Upper lobe of right lung (tissue), 1 donor: ENCODE measurements at places on chromosomes 7 and 10. TPM values are rescaled to one million over a fixed set of nuclear protein-coding genes. Genes with fewer than 3 reads are reported as not detected.

Gene COL28A1
- 0.61 TPM for total RNA-seq

DNA sequence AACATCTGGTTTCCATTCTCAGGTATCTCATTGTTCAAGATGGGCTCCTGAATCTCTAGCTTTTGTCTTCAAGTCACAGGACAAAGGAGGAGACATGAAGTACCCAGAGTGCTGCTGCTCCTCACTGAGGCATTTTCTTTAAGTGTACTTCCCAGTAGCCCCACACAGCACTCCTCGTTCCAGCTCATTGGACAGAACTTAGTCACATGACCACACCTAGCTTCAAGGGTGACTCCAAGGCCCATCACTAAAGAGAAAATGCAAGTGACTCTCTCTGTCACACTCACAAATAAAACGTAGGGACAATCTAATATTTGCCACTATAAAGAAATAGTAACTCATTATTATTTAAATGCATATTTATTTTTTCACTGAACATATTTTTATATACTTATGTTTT, 58.3 kb upstream of the NEUROD6 start:
- H3K4me1 ChIP-seq: no peaks in the 10 kb centered on the region
- H3K27ac ChIP-seq: no peak overlapping the region
- H3K4me3 ChIP-seq: no peak overlapping the region
- DNase-seq: no peak
- H3K27me3 ChIP-seq: no peaks in the 10 kb centered on the region

DNA sequence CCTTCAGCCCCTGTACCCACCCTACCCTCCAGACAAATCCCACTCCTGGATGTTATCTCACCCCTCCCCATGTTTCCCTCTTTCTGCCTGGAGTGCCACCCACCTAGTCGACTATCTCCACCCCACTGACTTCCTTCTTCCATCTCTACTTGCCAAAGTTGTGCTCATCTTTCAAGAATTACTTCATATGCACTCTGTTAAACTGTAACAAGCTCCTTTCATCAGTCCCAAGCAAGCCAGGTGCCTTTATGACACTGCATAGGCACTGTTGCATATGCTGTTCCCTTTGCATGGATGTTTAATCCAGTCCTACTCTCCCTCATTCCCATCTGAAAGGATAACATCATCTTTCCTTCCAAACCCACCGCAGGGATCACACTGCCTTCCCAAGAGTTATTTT, 8.9 kb upstream of the CDK1 start:
- H3K27ac ChIP-seq: no peak overlapping the region
- H3K4me3 ChIP-seq: no peak overlapping the region
- H3K4me1 ChIP-seq: no peaks in the 10 kb centered on the region
- H3K27me3 ChIP-seq: no peaks in the 10 kb centered on the region
- DNase-seq: no peak

DNA sequence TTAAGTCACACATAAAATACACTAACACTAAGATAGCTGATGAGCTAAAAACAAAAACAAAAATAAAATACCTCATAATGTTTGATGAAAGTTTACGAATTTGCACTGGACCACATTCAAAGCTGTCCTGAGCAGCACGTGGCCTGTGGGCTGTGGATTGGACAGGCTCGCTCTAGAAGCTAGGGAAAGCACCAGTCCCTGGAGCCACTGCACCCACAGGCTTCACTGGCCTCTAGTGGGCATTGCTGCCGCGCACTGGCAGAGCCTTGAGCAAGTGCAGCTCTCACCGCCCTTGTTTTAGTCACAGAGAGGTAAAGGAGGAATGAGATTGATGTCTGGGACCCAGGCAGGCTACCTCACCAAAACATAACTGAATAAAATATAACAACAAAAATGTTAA, 67.6 kb downstream of the PAX2 start:
- H3K27me3 ChIP-seq: peaks cover 71% of the 10 kb centered on the region
- no peak overlapping the region for H3K27ac ChIP-seq
- DNase-seq: peak; percentile 32
- H3K4me1 ChIP-seq: no peaks in the 10 kb centered on the region

DNA sequence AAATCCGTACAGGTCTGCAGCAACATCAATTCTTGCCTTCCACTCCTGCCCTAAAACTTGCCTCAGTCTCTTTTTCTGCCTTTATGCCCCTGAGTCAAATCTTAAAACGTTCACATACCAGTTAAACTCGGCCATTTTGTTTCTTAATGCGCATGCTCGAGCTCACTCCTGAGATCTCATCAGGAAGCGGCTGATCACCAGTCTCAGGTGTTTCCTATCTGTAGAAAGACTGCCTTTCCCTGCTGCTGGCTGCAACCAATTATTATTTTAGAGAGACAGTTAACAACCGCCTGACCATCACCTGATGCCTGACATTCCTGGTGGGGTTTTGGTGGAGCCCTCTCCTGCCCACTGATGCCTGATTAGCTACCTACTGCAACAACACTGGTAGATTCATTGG, 70.2 kb upstream of the TMEM140 start:
- H3K36me3 ChIP-seq: no peaks in the 10 kb centered on the region
- no peak overlapping the region for H3K27ac ChIP-seq
- no peaks in the 10 kb centered on the region for H3K27me3 ChIP-seq
- DNase-seq: no peak
- no peaks in the 10 kb centered on the region for H3K4me1 ChIP-seq

- H3K36me3 ChIP-seq: no peaks in the 10 kb centered on the region
- H3K4me3 ChIP-seq: no peak overlapping the region
- no peak for DNase-seq
- no peaks in the 10 kb centered on the region for H3K27me3 ChIP-seq
These were observed 69.5 kb upstream of the IL6 start for GRCh38 chr7:22657479-22657878.

DNA sequence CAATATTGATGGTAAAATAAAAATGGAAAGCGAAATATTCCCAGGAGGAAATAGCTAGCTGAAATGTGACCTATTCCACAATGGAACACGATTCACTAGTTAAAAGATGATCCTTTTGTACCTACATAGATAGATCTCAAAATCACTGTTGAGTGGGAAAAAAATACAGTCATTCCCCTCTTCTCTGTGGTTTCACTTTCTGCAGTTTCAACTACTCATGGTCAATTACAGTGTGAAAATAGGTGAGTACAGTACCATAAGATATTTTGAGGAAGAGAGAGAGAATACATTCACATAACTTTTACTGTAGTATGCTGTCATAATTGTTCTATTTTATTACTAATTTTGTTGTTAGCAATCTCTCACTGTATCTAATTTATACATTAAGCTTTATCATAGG, 56.0 kb upstream of the COL13A1 start:
- H3K27me3 ChIP-seq: no peaks in the 10 kb centered on the region
- H3K27ac ChIP-seq: no peak overlapping the region
- DNase-seq: no peak
- no peak overlapping the region for H3K4me3 ChIP-seq
- H3K36me3 ChIP-seq: no peaks in the 10 kb centered on the region

DNA sequence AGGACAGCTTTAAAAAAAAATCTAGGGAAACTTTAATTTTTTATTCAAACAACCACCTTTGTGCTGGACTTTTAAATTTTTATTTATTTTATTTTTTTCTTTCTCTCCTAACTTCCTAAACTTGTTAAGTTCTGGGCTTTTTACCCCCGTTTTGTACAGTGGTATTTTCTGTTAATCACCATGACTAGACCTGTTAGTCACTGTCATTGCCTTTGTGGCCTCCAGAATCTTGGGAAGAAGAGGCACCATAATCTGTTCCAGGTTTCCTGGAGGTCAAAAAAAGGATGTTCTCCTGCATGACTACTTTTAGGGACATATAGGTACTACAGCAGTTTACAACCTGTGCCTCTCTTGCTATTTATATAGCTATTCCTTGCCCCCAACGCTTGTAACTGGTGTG, 31.1 kb upstream of the DDX50 start:
- no peaks in the 10 kb centered on the region for H3K36me3 ChIP-seq
- H3K4me1 ChIP-seq: no peaks in the 10 kb centered on the region
- no peaks in the 10 kb centered on the region for H3K27me3 ChIP-seq

- H3K27me3 ChIP-seq: no peaks in the 10 kb centered on the region
- H3K27ac ChIP-seq: no peak overlapping the region
- no peaks in the 10 kb centered on the region for H3K36me3 ChIP-seq
These were observed 101.8 kb downstream of the GNAT3 start for GRCh38 chr7:80410081-80410480.

- DNase-seq: peak; percentile 91
- H3K27ac ChIP-seq: peak overlapping the region; percentile 97
- H3K27me3 ChIP-seq: no peaks in the 10 kb centered on the region
These were observed 25.5 kb downstream of the GTF2IRD1 start for GRCh38 chr7:74479066-74479781.

GRCh38 chr7:105768898-105769507, 107.4 kb downstream of the ATXN7L1 start:
- no peak overlapping the region for H3K27ac ChIP-seq
- no peak for DNase-seq
- H3K4me3 ChIP-seq: no peak overlapping the region
- H3K4me1 ChIP-seq: peaks cover 8% of the 10 kb centered on the region
- H3K36me3 ChIP-seq: no peaks in the 10 kb centered on the region
- no peaks in the 10 kb centered on the region for H3K27me3 ChIP-seq

DNA sequence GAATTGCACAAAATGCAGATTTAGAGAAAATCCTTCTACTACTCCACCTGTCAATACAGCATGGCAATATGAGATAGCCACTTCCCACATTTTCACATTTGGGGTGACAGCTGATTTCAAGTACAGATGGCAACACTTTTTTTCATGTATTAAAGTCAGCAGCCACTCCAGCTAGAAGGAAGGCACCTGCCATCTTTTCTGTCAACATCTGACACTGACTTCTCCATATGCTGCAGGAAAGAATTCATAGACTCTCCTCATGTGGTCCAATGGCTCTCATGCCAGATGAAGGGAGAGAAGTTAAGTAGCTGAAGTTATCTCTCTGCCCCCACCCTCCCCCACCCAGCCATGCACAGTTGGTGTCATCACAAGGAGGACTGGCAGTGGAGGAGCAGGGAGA, 912.0 kb downstream of the SORCS1 start:
- no peak for DNase-seq
- H3K36me3 ChIP-seq: no peaks in the 10 kb centered on the region
- no peak overlapping the region for H3K27ac ChIP-seq

DNA sequence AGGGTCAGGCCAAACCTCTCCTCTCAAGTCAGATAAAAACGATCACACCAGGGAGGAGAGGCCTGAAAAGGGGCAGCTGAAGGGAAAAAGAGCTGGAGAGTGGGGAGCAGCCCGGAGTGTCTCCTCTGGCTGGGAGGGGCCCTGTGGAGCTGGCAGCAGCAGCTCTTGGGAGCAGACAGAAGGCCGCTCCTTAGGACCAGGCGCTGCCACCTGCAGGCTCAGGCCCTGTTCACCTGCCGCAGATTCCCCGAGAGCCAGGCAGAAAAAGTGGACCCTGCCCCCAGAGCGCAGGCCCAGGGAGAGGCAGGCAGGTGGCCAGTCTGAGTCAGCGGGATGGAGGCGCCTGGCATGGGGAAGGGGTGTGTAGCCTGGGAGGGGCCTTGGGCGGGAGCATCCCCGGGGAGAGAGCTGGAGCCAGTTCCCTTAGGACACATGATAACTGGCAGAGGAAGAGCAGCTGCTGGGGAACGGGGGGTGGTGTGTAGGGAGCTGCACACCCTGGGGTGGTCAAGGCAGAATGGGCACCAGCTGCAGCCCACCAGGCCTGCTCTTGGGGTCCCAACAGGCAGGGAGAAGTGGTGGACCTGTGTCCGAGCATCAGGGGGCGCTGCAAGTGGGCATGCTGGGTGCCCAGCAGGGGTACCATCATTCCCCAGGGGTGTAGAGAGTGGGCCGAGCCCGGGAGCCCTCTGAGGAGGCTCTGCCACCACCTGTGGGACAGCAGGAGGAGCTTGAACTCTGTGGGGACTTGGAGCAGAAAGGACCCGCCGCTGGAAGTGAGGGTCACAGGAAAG, 177.2 kb upstream of the RHEB start:
- no peaks in the 10 kb centered on the region for H3K36me3 ChIP-seq
- no peak overlapping the region for H3K27ac ChIP-seq
- H3K4me1 ChIP-seq: peaks cover 17% of the 10 kb centered on the region
- no peak for DNase-seq

GRCh38 chr10:107269626-107270025, 105.1 kb upstream of the SORCS1 start:
- DNase-seq: no peak
- no peaks in the 10 kb centered on the region for H3K36me3 ChIP-seq
- no peak overlapping the region for H3K27ac ChIP-seq
- no peaks in the 10 kb centered on the region for H3K27me3 ChIP-seq
- no peak overlapping the region for H3K4me3 ChIP-seq

DNA sequence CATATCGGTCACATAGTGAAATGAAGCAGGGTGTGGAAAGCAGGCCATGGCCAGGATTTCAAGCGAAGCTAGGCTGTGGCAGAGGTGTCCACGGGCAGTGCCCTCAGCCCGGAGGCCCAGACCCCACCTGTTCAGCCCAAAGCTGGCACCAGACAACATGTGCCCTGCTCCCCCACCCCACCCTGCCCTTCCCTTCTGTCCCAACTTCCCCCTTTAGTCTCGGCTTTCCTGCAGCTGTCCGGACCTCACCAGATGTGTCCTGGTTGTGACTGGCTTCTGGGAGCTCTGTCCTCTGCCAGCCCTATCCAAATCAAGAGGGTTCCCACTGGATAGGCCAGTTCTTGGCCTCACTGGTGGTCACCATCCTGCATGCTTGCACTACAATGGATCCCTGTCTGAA, 37.3 kb downstream of the ADAM12 start:
- no peaks in the 10 kb centered on the region for H3K4me1 ChIP-seq
- DNase-seq: no peak
- no peaks in the 10 kb centered on the region for H3K27me3 ChIP-seq
- no peaks in the 10 kb centered on the region for H3K36me3 ChIP-seq
- no peak overlapping the region for H3K4me3 ChIP-seq

DNA sequence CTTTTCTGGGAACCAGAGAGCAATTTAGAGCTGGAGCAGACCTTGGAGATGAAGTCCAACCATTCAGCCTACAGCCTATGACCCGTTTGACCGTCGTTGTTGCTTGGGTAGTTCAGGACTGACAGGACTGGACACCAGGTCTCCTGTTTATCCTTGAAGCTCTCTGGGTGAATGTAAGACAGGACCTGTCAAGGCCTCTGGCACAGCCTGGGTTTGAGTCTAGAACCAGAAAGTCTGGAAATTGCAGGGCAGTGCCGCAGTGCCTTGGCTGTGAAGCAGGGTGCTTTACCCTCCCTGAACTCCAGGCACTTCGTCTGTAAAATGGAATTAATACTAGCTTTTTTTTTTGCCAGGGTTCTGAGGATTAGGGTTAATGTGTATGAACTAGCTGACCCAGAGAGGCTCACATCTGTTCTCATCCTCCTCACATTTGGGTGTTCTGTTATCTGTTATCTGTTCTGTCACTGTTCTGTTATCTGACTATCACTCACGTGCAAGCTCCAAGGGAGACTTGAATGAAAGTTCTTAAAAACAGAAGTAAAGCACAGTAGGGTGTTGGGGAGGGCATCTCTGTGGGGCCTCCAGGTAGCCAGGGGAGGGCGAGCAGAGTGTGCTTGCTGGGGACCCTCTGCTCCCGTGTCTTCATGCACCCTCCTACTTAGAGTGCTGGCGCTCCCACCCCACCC, 9.9 kb downstream of the BLVRA start:
- peak; percentile 36 for DNase-seq
- H3K27ac ChIP-seq: no peak overlapping the region
- H3K36me3 ChIP-seq: peaks cover 17% of the 10 kb centered on the region
- peaks cover 15% of the 10 kb centered on the region for H3K4me1 ChIP-seq
